H1 (cell line): ENCODE measurements at places on chromosomes 16 and 17. TPM values are rescaled to one million over a fixed set of nuclear protein-coding genes. Genes with fewer than 3 reads are reported as not detected.
A peak's percentile ranks its signal among the peaks of the same experiment; 100 is the strongest.

The DHX58 gene
- polyA plus RNA-seq: 9.9 and 10.3 TPM in 2 replicates

The NLRC5 gene
- 2.0 and 2.2 TPM in 2 replicates for polyA plus RNA-seq

The TBC1D3I gene
- polyA plus RNA-seq: 2.3 and 2.9 TPM in 2 replicates

DNA sequence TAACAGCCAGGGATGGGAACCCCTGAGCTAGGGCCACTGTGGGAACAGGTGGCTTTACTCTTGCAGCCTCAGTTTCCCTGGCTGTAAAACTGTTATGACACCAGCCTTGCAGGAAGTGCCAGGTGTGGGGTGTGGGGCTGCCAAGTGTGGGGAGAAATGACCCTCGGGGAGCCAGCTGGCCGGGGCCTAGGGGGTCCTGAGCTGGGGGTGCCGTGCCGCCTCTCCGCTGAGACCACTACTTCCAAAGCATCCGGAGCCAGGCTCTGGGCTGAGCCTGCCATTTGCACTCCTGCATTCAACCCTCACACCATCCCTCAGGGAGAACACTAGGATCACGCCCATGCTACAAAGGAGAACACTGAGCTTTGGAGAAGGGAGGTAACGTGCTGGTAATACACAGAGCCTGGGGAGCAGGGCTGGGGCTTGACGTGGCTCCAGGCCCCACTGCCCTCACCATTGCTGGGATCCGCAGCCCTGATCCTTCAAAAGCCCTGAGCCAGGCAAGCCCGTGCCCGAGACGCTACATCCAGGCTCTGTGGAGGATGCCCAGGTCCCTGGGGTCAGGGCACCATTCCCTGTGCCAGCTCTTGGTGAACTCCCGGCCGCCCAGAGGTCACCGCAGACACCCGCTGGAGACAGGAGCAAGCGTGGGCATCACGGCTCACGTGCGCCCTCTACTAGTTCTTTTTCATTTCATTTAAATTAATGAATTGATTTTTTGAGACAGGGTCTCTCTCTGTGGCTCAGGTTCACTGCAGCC, 28.8 kb upstream of the GINS2 start:
- peaks cover 5% of the 10 kb centered on the region; the same call in 1 of the 2 replicates for H3K27me3 ChIP-seq
- H3K4me1 ChIP-seq: peaks cover 8% of the 10 kb centered on the region
- H3K4me3 ChIP-seq: no peak overlapping the region

GRCh38 chr16:11168386-11169051, 87.5 kb downstream of the SOCS1 start:
- no peak overlapping the region for H3K27ac ChIP-seq
- no peaks in the 10 kb centered on the region for H3K27me3 ChIP-seq
- no peak overlapping the region for H3K4me3 ChIP-seq

DNA sequence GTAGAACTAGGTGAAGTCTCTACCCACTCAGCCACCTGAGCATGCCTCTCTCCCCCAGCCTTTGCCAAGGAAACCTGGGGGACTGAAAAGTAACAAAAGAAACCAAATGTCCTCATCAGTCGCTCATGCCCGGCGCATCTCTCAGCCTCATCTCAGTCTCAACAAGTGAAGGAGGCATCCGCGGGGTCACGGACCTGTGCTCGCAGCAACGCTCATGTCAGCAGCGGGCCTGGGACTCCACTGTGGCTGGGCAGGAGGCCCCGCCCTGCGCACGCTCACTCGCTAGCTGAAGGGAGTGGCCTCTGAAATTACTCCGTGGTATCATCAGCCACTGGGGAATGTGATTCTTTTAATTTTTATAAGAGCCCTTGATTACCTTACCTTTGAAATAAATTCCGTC, 31.3 kb downstream of the MAP1LC3B start:
- H3K4me1 ChIP-seq: peaks cover 7% of the 10 kb centered on the region
- DNase-seq: no peak
- H3K4me3 ChIP-seq: no peak overlapping the region
- no peaks in the 10 kb centered on the region; the same call in 1 of the 2 replicates for H3K36me3 ChIP-seq

DNA sequence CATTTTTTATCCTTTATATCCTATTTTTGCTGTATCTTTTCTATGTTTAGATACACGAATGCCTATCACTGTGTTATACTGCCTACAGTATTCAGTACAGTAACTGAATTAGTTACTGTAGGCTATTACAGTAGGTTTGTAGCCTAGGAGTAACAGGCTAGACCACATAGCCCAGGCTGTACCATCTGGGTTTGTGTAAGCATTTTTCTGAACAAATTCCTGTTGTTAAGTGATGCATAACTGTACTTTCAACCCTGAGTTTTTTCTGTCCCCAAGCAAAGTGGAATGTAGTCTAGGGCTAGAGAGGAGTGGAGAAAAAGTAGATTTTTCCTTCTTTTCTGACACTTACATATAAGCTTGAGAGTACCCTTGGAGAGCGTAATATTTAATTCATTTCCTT, 282.1 kb downstream of the HS3ST3B1 start:
- no peaks in the 10 kb centered on the region for H3K36me3 ChIP-seq
- DNase-seq: no peak
- H3K27me3 ChIP-seq: no peaks in the 10 kb centered on the region
- no peaks in the 10 kb centered on the region for H3K4me1 ChIP-seq

DNA sequence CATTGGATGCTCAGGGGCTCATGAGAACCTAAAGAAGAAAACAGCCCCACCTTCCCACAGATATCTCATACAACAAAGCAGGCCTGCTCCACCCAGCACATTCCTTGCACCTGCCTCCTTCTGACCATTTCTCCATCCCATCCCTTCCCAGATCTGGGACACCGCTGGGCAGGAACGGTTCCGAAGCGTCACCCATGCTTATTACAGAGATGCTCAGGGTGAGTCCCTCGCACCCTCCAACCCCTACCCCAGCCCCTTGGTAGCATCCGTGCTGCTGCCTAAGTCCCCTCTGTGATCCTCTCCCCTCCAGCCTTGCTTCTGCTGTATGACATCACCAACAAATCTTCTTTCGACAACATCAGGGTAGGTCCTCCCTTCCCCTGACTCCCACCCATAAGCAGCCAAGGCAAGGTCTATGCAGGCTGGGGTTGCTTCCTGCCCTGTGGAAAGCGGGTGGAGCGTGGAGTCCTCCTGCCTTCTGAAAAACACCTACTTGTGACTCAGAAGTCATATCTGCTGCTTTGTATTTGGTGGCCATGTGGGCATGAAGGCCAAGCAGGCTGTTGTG, 5.4 kb upstream of the NHERF1 start:
- DNase-seq: no peak
- peaks cover 3% of the 10 kb centered on the region; the same call in 1 of the 2 replicates for H3K27me3 ChIP-seq
- no peak overlapping the region for H3K4me3 ChIP-seq
- H3K4me1 ChIP-seq: peaks cover 10% of the 10 kb centered on the region
- H3K27ac ChIP-seq: no peak overlapping the region

DNA sequence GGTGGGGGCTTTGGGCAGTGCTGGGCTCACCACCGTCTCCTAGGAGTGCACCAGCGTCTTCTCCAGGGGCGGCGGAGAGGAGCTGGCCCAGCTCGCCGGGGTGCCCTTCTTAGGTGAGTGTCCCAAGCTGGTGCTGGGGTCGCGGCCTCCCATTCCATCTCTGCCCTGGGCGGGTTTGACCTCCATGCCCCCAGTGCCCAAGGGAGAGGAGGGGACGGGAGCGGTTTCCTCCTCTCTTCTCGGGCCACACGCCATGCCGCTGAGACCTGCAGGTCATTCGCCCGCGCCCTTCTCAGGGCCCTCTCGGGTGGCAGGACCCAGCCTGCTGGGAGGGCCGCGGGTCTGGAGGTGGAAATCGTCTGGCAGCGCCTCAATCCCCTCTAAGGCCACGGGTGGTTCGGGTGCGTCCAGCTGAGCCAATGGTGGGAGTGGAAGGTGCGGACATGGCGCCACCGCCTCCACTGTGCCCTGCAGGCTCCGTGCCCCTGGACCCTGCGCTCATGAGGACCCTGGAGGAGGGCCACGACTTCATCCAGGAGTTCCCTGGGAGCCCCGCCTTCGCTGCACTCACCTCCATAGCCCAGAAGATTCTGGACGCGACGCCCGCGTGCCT, 5.3 kb downstream of the IGFALS start:
- peaks cover 4% of the 10 kb centered on the region; the same call in 1 of the 2 replicates for H3K36me3 ChIP-seq
- H3K27ac ChIP-seq: no peak overlapping the region
- DNase-seq: no peak
- no peak overlapping the region for H3K4me3 ChIP-seq

DNA sequence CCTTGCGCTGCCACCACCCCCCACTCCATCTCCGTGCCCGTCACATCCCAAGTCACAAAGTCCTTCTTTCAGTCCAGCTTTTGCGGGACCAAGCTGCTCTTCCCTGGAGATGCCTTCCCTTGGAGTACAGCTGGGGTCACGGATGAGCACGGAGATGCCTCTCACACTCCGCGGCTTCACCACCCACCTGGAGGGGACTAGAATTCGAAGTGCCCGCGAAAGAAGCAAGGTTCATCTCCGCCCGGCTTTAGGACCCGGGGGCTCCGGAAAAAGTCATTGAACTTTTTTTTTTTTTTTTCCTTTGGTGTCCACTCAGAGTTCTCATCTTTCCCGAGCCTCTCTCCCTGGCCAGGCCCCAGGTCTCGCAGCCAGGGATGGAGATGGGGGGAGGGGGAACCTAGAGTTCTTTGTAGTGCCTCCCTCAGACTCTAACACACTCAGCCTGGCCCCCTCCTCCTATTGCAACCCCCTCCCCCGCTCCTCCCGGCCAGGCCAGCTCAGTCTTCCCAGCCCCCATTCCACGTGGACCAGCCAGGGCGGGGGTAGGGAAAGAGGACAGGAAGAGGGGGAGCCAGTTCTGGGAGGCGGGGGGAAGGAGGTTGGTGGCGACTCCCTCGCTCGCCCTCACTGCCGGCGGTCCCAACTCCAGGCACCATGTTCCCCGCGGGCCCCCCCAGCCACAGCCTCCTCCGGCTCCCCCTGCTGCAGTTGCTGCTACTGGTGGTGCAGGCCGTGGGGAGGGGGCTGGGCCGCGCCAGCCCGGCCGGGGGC, at the start of gene FKBP10:
Gene FKBP10, plus strand, starts transcription at position 624 of the 771 bp plus-strand sequence. Its CDS starts 31 bp downstream, at position 655.
- peaks cover 6% of the 10 kb centered on the region for H3K27me3 ChIP-seq
- H3K36me3 ChIP-seq: no peaks in the 10 kb centered on the region
- peaks cover 9% of the 10 kb centered on the region for H3K4me1 ChIP-seq
- DNase-seq: peak; percentile 91

GRCh38 chr16:1311212-1311737, 1.8 kb downstream of the UBE2I start:
- peaks cover 34% of the 10 kb centered on the region for H3K36me3 ChIP-seq
- no peaks in the 10 kb centered on the region for H3K27me3 ChIP-seq
- DNase-seq: no peak
- H3K4me3 ChIP-seq: peak overlapping the region; percentile 96

DNA sequence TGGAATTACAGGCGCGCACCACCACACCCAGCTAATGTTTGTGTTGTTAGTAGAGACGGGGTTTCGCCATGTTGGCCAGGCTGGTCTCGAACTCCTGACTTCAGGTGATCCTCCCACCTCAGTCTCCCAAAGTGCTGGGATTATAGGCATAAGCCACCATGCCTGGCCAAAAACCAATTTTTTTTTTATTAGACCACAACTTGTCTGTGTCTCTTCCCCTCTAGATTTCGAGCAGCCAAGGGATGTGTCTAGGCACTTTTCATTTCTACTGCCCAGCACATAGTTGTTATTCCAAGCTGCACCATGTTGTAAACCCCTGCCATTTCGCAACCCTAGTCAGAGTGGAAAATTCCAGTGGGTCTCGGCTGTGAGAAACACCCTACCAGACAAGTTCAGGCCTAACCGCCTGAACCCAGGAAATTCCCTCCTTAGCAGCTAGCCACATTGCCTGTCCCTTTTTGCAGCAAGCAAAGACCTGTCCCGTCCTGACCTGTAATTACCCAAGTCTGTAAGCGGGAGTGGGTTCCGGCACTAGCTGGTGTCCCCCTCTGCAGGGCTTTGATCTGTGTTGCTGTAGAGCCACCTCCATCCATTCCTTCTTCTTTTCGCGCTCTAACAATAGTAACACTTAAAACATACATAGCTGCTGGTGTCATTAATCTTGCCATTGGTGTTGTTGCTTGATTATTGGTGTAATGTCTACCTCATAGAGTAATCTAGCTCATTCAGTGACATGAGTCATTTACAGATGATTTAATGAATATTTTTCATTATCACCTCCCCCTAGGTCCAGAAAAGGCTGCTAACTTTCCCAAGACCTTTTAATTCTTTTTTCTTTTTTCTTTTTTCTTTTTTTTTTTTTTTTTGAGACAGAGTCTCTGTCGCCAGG, 77.3 kb upstream of the ATF7IP2 start:
- no peaks in the 10 kb centered on the region for H3K36me3 ChIP-seq
- H3K4me1 ChIP-seq: no peaks in the 10 kb centered on the region
- no peak overlapping the region for H3K4me3 ChIP-seq
- no peak for DNase-seq

- H3K27me3 ChIP-seq: no peaks in the 10 kb centered on the region
- no peaks in the 10 kb centered on the region for H3K4me1 ChIP-seq
Measured at GRCh38 chr16:68298907-68299561, 11.7 kb downstream of the SLC7A6OS start.

GRCh38 chr17:5555254-5555653, 29.1 kb downstream of the NLRP1 start:
- DNase-seq: no peak
- H3K36me3 ChIP-seq: no peaks in the 10 kb centered on the region
- H3K27me3 ChIP-seq: no peaks in the 10 kb centered on the region
- no peaks in the 10 kb centered on the region for H3K4me1 ChIP-seq
- no peak overlapping the region for H3K4me3 ChIP-seq

GRCh38 chr17:45734598-45734997, 49.5 kb upstream of the CRHR1 start:
- no peaks in the 10 kb centered on the region; the same call in 1 of the 2 replicates for H3K27me3 ChIP-seq
- H3K4me1 ChIP-seq: no peaks in the 10 kb centered on the region
- H3K4me3 ChIP-seq: no peak overlapping the region
- no peak overlapping the region for H3K27ac ChIP-seq
- DNase-seq: no peak
- H3K36me3 ChIP-seq: no peaks in the 10 kb centered on the region

DNA sequence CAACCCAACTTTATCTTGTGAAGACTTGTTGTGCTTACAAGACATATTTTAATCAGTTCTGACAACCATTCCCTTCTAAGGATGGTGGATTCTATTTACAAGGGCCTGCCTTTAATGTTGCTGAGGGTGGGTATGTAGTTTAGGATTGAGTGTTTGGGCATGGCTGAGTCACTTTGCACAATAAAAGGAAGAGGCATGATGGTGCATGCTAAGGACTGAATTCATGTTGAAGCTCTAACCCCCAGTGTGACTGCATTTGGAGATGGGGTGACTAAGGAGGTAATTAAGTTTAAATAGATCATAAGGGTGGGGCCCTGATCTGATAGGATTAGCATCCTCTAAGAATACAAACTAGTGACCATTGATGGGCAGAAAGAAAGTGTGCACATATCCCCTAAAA, 196.1 kb upstream of the HS3ST3A1 start:
- no peaks in the 10 kb centered on the region for H3K4me1 ChIP-seq
- no peak for DNase-seq
- H3K4me3 ChIP-seq: no peak overlapping the region
- H3K27me3 ChIP-seq: no peaks in the 10 kb centered on the region
- H3K36me3 ChIP-seq: no peaks in the 10 kb centered on the region

DNA sequence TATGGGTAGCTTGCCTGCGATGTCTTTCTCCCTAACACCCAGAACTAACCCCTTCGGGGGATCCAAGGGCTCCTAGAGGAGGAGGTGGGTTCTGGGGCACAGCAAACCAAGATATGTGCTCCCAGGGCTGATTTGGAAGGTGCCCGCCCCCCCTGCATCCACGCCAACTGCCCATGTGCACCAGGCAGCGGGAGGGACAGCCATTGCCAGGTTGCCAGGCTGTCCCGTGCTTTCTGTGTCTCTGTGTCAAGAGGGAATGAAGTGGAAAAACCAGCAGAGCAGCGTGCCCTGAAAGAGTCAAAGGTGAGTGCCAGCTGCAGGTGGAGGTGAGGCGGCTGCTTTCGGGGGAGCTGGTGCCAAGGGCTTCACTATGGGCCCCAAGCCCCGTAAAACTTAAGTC, 6.4 kb downstream of the TEKT5 start:
- H3K27me3 ChIP-seq: no peaks in the 10 kb centered on the region
- H3K27ac ChIP-seq: no peak overlapping the region
